HT-29 (cell line): ENCODE measurements at places on chromosomes 3 and 15. TPM values are rescaled to one million over a fixed set of nuclear protein-coding genes. Genes with fewer than 3 reads are reported as not detected.

SLC28A1 gene
- 0.08 and 0.13 TPM in 2 replicates for total RNA-seq

CRYBG3 gene
- total RNA-seq: 6.9 and 9.8 TPM in 2 replicates

TMC3 gene
- not detected in 2 replicates for total RNA-seq

STRIT1 gene
- not detected in 2 replicates for total RNA-seq

GRCh38 chr3:58824285-58824684, 157.7 kb upstream of the FAM3D start:
- peak; percentile 49 for DNase-seq

GRCh38 chr3:126316501-126316939, 40.7 kb downstream of the KLF15 start:
- DNase-seq: no peak

- DNase-seq: no peak
These were observed 121.9 kb downstream of the ATP10A start for GRCh38 chr15:25741256-25741580.

DNA sequence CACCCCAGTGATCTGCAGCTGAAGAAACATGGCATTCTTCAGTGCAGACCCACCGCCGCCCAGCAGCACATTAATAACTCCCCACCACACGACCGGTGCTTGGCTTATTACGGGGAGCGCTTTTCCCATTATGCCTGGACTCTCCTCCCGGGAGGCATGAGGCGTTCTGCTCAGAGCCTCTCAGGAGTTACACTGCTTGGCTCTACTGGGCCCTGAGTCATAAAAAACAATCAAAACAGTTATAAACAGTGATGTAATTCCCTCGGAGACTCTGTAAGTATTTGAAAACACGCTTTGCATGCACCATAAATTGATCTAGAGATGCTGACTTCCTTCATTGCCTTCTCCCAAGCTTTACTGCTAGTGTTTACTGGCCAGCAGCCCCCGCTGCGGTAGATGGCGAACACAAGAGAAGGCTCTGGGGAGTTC, 77.1 kb upstream of the SNRPA1 start:
- no peak for DNase-seq

DNA sequence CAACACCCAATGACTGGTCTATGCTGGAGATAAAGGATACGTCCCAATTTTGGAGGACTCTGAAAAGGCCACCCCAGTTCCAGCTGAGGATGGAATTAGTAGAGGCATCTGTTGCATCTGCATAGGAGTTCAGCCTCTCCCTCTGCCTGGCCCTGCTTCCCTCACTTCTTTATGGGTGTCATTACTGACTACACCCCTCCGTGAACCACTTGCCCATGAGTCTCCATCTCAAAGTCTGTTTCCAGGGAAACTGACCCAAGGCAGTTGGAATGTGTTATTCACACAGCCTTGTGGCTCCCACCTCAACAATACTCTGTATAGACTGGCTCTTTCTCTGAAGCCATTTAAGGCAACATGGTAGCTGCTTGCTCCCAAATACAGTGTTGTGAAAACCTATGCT, 21.4 kb upstream of the PCOLCE2 start:
- no peak for DNase-seq

- DNase-seq: peak; percentile 73
These were observed 4.6 kb upstream of the SIN3A start for GRCh38 chr15:75455982-75456531.

DNA sequence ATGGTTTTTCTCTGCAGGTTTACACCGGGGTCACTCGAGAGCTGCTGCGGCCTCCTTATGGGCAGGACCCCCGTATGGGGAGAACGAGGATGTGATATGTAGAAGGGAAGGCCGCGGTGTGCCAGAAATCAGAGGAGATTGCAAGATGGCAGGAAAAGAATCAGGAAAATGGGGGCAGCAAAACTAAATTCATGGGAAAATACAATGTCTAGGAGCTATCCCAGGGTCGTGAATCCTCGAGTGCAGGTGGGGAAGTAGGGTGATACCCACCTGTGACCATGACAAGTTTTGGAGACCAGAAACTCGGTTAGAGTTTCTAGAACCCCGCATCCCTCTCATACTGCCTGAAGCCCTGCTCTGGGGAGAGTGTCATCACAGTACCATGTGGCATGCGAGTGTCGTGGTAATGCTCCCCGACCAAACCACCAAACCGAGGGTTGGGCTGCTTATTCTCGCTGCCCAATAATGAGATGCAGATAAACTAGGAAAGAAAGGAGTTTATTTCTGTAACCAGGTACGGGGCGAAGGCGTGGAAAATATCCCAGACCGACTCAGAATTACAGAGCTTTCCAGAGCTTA, 781 bp downstream of the TRNT1 start:
- DNase-seq: peak; percentile 48

DNA sequence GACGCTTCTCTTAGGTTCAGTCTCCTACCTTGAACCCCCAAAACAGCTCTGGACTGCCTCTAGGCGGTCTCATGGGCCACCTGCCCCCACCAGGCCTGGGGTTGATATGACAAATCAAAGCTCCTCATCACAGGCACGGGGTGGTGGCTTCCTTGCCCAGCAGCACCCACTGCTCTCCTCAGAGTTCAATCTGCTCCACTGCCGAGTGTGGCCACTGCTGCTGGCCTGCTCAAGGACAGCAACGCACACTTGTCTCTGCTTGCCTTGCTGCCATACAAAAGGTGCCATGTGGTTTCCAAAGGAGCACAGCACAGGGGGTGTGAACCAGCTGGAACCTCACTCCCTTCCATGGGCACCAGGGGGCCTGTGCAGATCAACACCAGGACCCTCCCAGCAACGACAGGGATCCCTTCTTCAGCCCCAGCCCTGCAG, 10.2 kb downstream of the KBTBD13 start:
- peak; percentile 35 for DNase-seq

GRCh38 chr3:70981231-70981880, 602.2 kb downstream of the FOXP1 start:
- no peak for DNase-seq

DNA sequence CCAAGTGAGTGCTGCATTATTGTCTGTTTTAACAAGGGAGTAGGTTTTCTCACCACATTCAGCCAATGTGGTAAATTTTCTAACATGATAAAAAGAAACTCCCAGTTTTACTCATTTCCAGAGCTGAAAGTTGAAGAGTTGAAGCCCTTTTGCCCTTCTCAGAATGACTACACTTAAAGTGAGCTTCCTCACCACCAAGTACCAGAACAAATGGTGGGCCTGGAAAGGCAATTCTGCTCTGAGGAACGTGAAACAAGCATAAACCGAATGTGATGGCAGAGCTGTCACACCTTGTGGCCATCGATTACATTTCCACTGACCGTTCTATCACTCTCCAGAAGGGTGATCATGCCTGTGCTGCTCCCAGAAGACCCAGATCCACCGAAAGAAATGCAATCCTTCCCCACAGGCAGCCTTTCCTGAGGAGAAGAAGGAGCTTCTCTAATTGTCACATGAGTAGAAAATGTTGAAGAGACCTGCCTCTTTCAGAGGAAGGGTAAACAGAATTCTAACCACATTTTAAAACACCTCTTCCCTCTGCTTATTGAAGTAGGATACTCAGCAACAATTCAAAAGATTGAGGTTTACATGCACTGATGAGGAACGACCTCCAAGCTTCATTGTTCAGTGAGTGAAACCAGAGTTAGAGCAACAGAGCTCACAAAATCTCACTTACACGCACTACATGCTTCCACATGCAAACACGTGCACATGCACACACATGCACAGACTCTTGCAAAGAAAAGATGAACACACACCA, 21.4 kb upstream of the CCR9 start:
- no peak for DNase-seq
